ENCODE measurements at places on chromosomes 2 and 18.

DNA sequence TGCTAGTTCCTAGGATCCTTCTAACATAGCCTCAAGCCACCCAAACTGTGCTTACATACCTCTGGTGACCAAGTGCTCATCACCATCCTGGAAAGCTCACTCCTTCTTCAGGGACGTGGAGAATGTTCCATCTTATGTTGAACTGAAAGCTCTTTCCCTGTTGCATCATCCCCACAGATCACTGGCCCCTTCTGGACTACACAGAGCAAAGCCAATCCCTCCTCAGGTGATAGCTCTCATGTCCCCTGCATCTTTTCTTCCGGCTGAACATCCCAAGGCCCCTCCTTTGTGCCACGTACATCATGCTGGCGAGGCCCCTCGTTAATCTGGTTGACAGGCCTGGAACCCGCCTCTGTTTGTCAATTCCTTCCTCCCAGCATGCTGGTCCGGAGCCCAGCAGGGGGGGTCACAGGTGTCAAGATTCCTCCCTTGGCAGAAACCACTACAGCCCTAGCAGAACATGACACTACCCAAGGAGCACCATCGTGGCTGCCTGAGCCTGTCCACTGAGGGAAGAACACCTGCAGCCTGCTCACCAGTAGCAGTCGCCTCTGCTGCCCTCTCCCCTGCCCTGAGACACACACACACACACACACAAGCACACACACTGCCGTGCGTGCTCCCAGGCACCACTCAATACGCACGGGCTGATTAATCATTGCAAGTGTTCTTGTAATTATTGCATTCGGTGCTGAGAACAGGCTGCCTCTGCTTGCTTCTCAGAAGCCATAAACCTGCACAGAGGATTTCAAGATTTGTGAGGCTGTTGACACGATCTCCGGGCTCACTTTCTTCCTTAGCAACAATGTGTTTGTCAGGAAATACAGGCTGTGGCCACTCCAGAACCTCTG, 6.3 kb upstream of the KCNK3 start:
- DNase-seq, result no peak

DNA sequence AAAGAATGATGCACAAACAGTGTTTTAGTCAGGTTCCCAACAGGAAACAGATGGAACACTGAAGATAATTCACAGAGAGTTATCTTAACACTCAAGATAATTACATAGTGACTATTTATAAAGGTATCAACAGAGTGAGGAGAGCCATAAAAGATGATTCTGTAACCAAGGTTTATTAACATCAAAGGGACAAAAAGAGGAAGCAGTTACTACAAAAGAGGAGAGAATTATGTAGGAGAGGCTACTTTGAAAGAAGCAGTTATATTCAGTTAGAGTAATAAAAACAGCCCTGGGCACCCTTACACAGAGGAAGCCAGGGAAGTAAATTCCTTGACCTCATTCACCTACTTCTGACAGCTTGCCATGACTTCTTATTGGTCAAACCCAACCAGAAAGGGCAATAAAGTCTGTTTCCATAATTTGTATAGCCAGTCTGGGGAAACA, 326.5 kb upstream of the SLC39A10 start:
- DNase-seq, result no peak

- peak; percentile 90 for DNase-seq
Observed at GRCh38 chr2:70789304-70790135, 923 bp downstream of the FIGLA start.

DNA sequence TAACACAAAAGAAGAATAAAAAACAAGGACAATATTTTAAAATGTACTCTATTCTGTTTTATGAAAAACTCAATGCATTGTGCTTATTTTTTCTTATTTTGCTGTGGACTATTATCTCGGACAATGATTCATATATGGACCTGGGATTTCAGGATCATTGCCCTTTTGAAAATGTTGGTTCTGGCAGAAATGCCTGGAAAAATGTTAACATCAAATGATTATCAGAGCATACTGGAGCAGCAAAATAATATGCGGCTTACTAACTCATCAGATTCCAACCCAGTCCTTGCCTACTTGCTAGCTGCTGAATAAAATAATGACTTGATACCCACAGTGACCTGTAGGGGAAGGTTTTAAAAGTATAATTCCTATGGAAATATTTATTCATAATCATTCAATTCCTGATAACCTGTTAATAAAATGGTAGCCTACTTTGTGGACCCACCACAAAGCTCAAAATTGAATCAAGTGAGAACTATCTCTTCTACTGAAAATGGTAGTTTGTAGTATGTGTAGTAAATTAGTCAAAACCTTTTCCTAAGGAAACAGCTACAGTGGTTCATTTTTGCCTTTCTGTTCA, 117.4 kb downstream of the NEB start:
- no peak for DNase-seq

DNA sequence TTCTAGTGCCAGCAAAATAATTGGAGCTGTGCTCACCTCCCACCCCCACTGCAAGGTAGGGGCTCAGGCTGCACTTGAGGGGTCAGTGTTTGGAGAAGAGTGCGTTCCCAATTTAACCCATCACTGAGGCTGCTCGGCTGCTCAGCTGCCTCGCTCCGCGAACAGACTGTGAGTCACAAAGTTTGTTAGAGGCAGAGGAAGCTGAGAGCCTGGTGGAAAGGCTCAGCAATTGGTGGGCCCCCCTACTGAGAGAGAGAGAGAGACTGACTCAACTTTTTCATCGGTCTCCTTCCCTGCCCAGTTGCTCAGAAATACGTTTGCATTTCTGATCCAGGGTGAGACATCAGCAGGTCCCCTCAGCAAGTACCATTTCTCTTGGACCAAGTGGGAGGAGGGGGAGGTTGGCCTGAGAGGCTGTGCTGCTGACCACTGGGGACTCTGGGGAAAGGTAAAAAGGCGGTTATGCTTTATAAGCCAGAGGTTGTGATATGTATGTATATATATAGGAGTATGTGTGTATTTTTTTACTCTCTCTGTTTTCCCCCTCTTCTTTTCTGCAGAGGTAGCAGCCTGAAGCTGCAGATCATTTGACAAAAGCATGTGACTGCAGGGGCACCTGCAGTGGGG, 1.5 kb downstream of the EFR3B start:
- peak; percentile 87 for DNase-seq

- no peak for DNase-seq
Observed at GRCh38 chr2:104473546-104473945, 380.4 kb upstream of the POU3F3 start.

DNA sequence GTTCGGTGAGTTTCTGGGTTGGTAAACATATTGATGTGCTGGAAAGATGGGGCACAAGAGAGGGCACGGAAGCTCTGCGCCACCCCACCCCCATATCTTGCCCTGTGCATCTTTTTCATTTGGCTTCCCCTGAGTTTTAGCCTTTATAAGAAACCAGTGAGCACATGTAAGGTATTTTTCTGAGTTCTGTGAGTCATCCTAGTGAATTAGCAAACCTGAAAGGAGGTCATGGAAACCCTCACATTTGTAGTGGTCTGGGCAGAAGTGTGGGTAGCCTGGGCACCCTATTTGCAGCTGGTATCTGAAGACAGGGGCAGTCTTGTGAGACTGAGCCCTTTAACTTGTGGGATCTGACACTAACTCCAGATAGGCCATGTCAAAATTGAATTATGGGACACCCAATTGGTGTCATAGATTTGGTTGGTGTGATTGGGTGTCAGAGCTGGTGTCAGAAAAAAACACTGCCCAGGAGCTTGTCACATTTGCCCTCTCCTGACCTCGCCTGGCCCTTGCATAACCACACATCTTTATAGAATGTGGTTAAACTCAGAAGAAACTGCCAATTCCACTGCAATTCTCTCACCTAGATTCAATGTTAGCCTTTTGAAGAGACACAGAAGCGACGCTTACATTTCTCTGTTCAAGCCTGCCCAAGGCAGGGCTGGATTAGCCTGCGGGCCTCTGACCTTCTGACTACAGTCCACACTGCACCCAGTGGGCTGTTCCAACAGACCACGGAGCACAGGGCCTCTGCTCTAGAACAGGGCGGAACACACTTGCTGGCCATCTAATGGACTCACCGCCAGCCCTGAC, 12.0 kb upstream of the GALM start:
- peak; percentile 12 for DNase-seq

GRCh38 chr2:170883683-170884082, 45.4 kb upstream of the GORASP2 start:
- DNase-seq, result no peak

DNA sequence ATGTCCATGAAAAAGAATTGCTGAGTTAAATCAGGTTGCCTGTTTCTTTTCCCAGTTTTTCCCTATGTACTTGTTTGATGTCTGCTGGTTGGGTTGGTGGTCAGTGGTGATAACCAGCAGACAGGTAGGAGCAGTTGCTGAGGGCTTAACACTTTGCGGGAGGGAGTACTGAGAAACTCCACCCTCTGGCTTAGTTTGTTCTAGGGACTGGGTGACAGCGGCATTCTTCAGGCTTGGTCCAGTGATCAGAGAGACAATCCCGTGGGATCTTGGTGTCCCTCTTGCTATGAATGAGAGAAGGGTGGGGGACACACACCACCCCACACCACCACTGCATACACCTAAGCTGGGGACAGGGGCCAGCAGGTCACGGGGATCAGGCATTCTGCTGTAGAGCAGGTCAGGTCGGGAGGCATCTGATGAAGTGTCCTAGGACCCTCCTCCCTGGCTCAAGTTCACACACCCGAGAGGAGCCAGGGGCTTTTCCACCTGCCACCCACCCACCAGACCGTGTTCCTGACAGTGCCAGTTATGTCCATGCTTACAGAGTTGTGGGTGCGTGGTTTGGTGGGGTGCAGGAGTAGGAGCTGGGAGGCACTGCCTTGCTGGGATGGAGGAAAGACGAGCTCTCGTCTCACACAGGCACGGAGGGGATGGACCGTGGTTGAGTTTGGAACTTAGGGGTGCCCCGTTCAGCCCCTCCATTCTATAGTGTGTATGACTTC, 21.3 kb upstream of the ALLC start:
- peak; percentile 42 for DNase-seq

DNA sequence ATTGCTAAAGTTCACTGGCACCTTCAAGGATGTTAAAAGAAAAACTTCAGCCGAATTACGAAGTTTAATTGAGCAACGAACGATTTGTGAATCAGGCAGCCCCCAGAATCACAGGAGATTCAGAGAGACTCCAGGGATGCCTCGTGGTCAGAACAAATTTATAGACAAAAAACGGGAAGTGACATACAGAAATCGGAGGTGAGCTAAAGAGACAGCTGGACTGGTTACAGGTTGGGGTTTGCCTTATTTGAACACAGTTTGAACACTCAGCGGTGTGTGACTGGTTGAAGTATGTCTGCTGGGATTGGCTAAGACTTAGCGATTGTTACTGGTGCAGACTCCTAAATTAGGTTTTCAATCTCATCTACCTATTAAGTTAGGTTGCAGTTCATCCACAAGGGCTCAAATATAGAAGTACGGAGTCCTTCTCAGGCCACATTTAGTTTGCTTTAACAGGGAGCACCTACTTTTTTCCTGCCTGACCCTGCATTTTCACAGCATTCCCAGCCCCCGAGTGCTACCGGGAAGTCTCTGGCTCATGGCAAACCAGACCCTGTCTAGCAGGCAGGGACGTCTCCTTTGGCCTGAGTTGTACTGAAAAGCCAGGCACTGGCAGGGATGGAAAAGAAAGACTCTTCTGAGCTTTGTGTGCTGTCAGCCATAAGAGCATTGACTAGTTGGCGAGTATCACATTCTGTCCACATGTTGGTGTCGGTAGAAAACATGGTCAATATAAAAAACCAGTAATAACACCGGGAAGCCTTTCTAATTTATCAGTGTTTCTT, 41.1 kb downstream of the CDCA7 start:
- peak; percentile 70 for DNase-seq

DNA sequence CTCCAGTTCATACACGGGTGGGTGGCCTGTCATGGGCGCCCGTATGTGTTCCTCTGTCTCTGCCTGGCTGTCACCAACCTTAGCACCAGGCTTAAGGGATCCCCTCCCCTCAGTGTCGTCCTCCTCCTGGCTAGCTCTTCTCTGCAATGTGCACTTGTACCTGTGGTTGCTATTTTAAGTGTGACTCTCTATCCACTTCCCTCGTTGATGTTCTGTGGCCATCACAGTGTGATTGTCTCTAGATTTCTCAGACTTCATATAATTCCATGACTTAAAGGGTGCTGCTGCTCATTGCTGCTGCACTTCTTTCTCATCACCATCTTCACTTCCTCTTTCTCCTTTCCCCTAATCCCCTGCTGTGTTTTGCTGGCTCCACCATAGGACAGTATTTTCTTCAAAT, 143.4 kb downstream of the EML6 start:
- no peak for DNase-seq

- no peak for DNase-seq
Observed at GRCh38 chr2:105760639-105761337, 16.1 kb downstream of the NCK2 start.

DNA sequence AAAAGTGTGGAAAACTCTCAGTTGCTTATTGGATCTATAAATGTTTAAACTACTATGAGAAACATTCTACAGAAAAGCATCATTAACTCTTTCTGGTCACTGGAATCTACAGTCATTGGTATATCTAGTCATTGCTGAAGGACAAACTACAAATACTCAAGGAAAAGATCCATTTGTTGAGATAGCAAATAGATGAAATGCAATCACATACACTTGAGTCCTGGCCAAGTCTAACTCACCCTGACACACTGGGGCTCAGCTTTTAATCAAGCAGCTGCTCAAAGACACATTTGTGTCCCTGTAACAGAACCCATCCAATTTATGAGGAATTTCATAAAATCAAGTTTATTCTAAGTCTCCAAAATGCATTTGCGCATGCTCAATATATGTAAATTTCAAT, 68.7 kb downstream of the CDH2 start:
- DNase-seq, result no peak

DNA sequence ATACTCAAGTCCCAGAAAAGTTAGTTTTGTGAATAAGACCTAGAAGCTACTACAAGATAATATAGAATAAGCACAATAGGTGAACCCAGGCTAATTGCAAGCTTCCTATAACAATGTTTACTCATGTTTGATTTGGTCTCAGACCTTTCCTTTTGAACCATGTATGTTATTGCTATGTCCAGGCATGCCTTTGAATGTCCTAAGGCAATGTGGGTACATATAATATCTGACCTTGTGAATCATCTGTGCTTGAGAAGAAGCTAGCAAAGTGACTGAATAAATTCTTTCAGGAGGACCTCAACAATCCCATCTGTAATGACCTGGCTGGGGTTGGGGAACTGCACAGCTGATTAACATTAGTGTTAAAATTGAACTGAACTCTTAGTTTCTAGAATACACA, 1285.9 kb upstream of the CELF4 start:
- no peak for DNase-seq

GRCh38 chr2:235052514-235053354, 100.9 kb downstream of the SH3BP4 start:
- no peak for DNase-seq

DNA sequence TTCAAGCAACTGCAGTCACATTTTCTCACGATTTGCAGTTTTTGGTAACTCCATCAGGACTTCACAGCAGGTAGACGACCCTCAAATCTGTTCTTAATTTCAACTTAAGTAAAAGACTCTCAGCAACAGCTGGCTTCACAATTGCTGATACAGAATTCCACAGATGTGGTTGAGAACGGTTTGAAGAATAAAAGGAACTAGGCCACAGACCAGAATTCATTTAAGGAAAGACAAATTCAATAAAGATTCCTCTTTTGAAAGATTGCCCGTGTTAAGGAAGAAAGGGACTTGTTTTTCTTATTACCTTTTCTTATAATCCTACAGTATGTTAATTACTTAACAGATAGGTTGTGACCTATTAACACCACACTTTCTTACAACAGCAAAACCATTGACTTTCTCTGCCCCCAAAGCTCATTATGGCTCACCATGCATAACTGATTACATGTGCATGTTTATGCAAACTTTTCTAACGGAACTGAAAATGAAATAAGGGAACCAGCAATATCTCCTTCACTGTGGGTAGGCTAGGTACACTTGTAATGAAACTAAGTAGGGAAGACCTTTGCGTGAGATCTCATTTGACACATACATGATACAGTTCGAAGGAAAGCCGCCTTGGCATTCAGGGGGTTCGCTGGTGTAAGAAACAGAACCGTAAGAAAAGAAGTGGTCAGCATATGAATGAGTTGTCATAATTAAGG, 4.7 kb upstream of the ZNF516 start:
- DNase-seq, result no peak

Measured in islet precursor cell (in vitro differentiated cells).